NCI-H2081 (cell line): ENCODE measurements at places on chromosomes 13 and 19.

DNA sequence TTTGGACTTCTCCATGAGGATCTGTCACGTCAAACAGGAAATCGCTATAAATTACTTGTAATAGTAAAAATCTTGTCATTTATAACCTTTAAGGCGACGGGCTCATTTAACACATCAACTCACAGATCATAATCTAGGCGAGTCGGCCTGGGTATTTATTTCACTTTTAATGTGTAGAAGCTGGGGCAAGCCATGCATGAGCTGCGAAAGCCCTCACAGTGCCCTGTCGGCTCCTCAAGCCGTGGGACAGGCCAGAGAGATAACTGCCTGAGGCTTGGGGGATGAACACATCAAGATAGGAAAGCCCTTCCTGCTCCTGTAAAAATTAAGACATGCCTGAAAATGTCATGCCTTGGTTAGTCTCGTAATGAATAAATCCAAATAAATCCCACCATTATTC is 30.8 kb downstream of the SOX1 start:
- peak; percentile 50 for DNase-seq

GRCh38 chr13:94880463-94880862 is 168.1 kb upstream of the SOX21 start:
- DNase-seq, result no peak

- no peak for DNase-seq
Measured at GRCh38 chr19:46466536-46467196, 4.7 kb downstream of the PNMA8A start.

DNA sequence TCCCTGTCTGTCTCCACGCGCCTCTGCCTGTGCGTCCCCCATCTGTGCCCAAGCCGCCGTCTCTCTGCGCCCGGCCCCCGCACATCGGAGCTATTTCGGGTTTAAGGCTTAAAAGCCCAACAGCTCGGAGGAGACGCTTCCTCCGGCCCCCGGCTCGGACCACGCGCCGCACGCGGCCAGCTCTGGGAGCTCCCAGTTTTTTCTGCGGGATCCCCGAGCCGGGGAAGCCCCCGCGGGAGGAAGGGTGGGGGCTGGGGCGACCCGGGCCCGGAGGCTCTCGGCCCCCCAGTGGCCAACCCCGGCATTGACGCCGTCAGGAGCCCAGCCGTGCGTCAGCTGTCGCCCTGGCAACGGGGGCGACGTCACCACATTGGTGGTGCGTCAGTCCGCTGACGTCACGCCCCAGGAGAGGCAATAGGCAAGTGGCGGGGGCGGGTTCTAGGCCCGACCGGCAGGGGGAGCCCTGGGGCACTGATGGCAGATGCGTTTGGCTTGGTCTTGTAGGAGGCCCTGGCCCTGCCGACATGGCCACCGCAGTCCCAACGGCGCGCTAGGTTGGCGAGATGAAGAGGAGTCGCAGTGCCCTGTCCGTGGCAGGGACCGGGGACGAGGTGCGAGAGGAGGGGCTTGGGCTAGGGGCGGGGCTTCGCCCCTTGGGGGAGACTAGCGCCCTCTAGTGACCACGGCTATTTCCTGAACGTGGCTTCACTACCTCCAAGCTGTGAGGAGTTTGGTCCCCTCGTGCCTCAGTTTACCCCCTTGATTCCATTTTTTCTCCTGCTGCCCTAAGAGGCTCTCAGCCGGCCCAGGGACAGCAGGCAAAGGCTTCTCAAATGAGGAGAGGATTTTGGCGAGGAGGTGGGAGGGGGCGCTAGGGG is 3.7 kb upstream of the PDE4A start:
- DNase-seq, result peak; percentile 74

DNA sequence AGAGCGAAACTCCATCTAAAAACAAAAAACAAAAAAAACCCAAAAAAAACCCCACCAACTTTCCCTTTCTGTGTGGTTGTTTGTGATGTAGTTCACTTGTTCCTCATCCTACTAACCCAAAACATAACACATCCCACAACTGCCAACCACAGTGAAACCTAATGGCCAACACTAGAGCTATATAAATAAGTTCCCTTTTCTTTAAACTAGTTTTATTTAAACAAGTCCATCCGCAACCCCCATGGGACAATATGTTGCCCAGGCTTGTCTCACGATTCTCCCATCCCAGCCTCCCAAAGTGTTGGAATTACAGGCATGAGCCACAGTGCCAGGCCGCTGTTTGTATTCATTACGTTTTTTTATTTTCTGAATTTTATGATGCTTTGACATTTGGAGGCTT is 71.2 kb upstream of the ADGRE5 start:
- DNase-seq, result no peak

- no peak for DNase-seq
Measured at GRCh38 chr19:33268162-33268991, 34.0 kb downstream of the CEBPA start.

GRCh38 chr13:45086484-45086883 is 33.8 kb upstream of the GTF2F2 start:
- DNase-seq, result no peak

DNA sequence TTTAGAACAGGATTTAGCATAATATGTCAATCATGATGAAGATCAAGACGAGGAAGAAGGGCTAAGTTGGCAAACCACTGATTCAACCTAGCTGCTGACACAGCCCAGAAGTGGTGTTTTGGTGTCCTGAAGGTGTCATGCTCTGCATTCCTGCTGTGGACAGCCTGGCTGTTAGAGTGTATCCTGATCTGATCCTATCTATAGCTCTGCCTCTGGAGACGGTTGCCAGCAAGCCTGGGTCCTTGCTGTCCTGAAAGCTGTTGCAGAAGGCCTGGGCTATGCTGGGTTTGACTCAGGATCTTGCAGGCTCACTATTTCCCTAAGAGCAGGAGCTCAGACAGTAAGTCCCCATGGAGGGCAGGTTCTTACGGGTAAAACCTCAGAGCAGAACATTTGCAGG is 416.4 kb downstream of the TSHZ3 start:
- DNase-seq, result no peak

- peak; percentile 90 for DNase-seq
Measured at GRCh38 chr13:103525530-103525929, 459.3 kb upstream of the SLC10A2 start.

- no peak for DNase-seq
Measured at GRCh38 chr13:97342136-97342535, 91.8 kb upstream of the RAP2A start.

GRCh38 chr13:53005626-53006025 is 23.0 kb upstream of the OLFM4 start:
- no peak for DNase-seq

DNA sequence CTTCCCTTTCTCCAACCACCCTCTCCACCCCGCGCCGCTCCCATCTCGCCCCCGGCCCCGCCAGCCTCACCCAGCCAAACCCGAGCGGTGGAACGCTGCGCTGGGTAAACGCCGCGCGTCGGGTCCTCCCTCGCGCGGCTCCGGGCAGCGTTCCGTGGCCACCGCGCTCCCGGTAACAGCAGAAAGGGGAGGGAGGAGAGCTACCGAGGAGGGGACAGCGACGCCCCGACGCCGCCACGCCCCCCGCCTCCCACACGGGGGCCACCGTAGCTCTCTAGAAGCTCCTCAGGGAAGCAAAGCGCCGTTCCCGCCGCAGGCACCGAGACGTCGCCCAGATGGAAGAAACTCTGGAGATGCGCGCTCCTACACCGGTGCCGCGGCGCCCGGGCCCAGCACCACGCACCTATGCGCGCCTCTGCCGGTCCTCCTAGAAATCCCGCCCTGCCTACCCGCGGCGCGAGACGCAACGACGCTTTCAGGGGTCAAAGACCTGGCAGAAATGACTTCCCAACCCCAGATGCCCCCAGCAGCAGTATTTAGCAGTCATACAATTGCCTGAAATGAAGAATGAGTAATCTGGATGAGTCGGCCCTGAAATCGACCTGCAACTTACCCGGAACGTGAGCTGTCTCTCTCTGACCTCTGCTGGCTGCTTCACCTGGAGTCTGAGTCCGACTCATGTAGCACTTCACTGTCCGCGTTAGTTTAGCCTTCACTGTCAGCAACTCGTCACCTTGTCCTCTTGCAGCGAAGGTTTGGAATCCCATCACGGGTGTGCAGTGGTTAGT is at the start of gene RUBCNL:
RUBCNL (minus strand) TSS at position 189 of the 788 bp plus-strand sequence. CDS start 14,777 bp downstream, outside the sequence.
- no peak for DNase-seq

DNA sequence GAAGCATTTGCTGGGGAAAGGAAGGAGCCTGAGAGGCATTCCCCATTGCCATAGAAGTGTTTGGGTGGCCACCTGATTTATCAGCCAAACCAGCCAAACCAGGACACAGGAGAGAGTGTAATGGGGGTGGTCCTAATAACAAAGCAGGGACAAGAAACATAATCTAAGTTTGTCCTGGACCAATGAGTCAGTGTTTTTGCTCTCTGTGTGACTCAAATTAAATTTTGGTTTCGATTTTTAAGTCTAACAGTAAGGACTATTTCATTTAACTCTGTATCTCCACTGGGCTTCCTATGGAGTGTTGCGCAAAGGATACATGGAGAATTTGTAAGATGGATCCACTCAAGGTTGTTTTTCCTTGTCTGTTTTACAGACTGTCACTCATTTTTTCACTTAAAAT is 19.5 kb upstream of the TRPC4 start:
- DNase-seq, result no peak
